EH (cell line): ENCODE measurements at places on chromosomes 1 and 21.
A peak's percentile ranks its signal among the peaks of the same experiment; 100 is the strongest.

- peak; percentile 40 for DNase-seq
These were observed 235.2 kb downstream of the KCNT2 start for GRCh38 chr1:196372896-196373536.

DNA sequence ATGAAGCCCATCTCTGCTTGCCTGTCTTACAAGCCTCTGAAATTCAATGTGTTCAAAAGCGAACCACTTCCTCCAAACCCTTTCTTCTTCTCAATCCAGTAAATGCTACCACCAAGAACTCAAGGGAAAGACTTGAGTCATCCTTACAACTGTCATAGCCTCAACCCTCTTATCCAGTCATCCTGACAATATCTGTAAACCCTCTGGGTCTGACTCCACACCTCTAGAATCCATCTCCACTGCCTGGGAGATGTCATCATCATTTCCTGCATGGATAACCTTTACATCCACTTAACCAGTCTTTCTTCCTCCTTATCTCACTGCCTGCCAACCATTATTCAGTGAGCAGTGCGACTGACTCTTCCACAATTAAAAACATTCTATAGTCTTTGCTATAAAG lies 441.1 kb downstream of the SETD4 start:
- peak; percentile 91 for DNase-seq

DNA sequence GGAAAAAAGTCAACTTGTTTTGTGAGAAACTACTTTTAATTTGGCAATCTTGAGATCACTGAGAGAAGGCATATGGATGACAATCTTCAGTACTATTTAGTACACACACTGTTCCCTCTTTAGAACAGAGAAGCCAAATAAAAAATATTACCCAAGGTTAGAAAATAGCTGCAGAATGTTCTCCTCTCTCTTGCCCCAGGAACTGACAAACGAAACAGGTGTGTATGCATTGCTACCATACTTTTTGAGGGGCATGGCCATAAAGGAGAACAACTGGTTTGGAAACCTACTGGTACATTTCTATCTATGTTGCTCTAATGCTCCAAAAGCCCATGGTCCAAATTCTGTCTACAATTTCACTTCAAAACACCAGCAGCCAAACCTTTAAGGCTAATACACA lies 5.7 kb downstream of the TOR1AIP2 start:
- DNase-seq, result no peak

GRCh38 chr1:27392096-27392777 lies at the start of gene GPR3:
Gene GPR3, plus strand, starts transcription at chr1:27392622. Its CDS starts 1,177 bp downstream, at chr1:27393799.
- peak; percentile 92 for DNase-seq

DNA sequence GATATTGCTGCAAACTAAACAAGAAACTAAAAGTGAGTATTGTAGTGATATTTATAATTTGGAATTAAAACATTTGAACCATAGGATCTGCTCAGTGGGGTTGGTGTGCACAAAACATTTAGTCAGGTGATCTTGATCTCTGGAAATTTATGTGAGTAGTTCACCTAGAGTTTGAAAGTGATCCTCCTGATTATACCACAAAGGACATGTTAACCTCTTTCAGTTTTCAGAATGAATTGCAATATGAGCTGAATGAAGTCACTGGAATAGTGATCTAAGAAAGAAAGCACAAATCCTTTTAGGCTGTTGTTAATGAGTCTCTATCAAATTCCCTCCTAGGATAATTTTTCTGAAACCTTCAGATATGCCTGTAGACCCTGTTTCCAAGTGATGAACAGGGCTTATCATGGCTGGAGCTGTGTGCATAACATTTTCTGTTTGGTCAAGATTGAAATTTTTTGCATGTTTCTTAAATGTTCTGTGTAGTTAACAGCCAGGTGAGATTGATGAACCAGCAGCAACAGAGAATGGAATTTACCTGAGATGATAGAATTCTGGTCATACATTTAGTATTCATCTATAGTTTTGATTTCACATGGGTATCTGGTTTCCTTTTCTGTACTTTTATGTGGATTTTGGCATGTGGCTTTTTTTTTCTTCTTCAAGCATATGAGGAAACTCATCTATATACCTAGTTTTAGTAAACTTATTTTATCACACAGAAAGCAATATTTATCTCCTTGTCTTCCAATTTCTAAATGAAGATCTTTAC lies 25.5 kb downstream of the CDC14A start:
- no peak for DNase-seq

DNA sequence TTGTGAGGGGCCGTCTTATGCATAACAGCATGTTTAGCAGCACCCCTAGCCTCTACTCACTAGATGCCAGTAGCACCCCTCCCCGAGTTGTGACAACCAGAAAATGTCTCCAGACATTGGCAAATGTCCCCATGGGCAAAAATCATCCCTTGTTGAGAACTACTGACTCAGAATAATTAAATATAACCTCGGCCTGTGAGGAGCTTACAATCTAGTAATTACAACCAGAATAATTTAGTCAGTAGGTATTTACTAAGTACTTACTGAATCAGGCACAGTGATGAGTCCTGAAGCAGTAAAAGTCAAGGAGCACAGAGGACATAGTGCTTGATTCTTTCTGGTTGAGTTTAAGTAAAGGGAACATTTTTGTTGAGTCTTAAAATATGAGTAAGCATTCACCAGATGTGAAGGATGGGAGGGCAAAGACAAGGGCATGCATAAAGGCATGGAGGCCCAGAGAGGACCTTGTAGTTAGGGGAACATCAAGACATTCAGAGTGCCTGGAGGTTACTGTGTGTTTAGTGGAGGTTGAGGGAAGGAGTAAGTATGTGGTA lies 44.1 kb upstream of the KCNQ4 start:
- DNase-seq, result peak; percentile 70

- DNase-seq, result no peak
These were observed 122.3 kb upstream of the BACE2 start for GRCh38 chr21:41045534-41046268.

DNA sequence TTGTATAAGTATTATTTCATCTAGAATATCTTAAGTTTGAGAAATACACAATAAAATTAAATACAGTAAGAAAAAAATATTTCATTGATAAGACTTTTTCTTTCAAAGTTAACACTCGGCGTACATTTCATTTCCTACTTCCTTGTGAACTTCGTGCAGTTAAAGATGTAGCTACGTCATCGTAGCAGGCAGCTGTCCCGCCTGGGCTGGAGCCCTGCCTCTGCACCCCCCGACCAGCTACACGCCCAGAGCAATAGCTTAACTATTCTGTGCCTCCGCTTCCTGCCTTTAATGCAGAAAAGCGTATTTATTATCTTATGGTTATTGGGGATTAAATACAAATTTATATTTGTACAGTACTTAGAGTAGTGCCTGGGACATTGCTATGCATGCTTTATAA lies 53.5 kb downstream of the CLSTN1 start:
- DNase-seq, result no peak

DNA sequence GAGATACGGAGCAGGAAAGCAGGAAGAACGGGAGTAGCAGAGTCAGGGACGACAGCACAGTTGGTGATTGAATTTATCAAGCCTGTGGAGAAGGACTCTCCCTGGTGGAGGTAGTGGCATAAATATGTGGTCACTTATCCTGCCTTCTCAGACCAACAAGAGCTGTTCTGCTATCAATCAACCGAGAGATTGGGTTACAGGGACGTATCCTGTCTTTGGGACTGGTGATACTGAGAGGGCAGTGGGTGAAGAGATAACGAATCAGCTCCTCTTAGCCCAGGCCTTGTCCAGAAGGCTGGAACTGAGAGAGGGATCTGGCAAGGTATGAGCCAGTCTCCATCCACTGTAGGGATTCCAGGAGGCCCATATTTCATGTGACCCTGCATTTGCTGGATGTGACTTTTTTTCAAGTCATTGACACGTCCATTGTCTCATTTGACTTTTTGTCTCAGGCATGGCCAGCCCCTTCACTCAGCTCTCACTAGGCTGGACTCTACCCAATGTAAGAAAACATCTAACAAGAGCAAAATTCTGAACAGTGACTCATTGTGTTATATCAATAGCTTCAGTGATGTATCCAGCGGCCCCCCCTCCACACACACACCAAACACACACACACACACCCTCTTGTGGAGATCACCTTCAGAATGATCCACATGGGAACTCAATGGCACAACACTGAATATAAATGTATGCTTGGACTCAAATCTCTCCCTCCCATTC lies 11.3 kb downstream of the C1orf116 start:
- peak; percentile 54 for DNase-seq

GRCh38 chr1:207217778-207218511 lies 103.5 kb upstream of the CD55 start:
- DNase-seq, result no peak

GRCh38 chr1:116226017-116226416 lies 114.8 kb downstream of the MAB21L3 start:
- DNase-seq, result no peak

DNA sequence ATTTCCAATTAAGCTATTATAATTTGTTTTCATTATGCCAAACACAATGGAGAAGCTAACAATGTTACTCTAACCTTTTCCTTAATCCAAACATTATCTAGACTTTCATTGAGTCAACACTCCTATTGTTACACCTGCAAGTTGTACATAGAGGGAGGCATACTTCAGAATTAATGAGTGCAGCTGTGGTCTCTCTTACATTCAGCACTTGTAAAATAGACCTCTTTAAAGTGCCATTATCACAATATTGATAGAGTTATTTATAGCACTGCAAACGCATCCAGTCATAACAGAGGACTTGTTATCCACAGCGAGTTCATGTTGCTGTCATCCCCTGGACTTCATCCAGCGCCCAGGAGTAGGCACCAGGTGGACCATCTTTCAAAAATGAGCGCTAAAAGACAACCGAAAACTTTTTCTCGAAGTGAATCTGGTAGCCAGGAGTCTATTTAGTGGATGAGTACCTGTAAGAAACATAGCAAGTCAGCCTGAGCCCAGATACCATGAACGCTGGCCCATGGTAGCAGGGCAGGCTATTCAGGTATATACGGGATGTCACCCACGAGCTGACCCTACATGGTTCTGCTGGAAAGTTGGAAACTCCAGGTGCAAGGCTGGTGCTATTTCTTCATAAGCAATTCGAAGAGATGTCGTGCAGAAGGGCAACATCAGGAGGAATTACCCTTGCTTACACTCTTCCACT lies 70.6 kb upstream of the NFIA start:
- no peak for DNase-seq

DNA sequence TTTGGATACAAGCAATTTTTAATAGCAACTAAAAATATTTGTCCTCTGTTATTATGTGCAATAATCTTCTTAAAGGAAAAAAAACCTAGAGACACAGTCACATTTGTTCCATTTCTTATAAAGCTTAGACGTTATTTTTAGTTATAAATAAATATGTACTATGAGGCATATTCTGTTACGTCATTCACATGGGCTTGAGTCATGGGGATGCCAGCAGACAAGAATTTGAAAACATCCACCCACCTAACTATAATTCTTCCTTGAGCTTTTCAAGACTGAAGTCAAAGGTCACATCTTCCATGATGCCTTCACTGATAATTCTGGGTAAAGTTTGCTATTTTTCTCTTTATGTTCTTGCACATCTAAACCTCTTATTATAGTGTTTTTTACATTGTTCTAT lies 268.8 kb downstream of the KCTD3 start:
- peak; percentile 69 for DNase-seq

GRCh38 chr1:247043406-247043805 lies 35.2 kb downstream of the ZNF670 start:
- DNase-seq, result no peak

GRCh38 chr1:78607334-78607927 lies 12.8 kb upstream of the IFI44L start:
- DNase-seq, result peak; percentile 45

GRCh38 chr1:26161415-26162219 lies 2.7 kb downstream of the FAM110D start:
- peak; percentile 59 for DNase-seq

GRCh38 chr1:18100491-18101063 lies 7.0 kb upstream of the IGSF21 start:
- peak; percentile 62 for DNase-seq

GRCh38 chr1:173453982-173454381 lies 23.2 kb upstream of the PRDX6 start:
- DNase-seq, result peak; percentile 77

DNA sequence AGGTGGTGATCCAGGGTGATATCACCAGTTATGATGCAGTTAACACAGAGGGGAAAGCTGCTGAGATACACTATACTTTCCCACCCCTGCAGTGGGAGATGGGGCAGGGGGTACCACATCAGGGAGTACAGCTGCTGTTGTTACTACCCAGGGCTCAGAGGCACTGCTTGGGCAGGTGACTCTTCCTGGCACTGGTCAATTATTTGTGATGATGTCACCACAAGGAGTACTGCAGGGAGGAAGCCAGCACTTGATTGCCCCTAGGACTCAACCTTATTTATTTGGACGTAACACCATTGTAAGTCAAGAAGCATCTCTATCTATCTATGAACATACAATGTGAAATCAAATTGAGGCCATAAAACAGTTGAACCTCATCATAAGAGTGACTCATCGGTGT lies 10.1 kb downstream of the IFNAR1 start:
- DNase-seq, result no peak

DNA sequence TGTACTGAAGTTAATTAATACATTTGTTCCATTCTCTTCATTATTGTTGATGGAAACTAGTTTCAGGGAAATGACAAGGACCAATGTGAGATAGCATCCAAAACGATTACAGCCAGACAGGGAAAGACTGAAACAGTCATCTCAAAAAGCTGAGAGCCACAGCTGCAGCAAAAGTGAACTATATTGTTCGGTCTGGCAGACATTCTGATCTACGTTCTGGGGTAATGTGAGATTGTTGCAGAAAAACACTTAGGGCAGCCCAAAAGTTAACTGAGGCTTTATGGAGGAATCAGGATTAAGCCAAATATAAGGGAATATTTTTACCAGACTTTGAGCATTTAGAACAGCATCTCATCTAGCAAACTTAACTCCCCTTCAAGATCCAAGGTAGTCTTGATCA lies 112.9 kb downstream of the LRRC40 start:
- no peak for DNase-seq

DNA sequence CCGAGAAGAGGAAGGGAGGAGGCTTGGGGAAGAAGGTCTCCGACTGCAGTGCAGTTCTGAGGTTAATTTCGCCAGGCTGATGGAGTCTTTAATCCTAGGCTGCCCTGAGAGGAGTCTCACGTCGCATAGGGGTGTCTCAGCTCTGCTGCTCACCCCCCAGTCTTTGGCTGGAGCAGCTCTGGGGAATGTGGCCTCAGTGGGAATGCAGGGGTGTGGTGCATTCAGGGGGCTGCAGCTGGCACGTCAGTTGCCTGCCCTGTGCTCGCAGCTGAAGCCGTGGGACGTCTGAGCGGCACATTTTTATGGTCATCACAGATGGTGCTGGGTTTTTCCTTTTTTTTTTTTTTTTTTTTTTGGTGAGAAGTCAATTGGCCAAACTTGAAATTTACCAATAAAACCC lies 38.2 kb downstream of the ACTN2 start:
- DNase-seq, result no peak

DNA sequence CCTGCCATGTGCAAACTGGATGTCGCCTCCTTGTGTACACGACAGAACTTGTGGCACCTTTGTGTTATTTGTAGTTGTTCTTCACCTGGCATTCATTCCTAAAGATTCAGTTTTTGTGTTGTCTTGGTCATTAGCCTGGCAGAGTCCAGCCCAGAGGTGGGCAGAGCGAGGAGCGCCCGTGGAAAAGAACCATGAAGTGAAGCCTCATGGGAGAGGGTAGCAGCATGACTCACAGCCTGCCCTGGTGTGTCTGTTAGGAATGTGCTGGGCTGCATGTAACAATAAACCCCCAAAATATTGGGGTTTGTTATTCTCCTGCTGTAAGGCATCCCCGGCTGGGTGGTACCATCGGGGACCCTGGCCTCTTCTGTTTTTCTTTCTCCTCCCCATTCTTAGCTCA lies 124.9 kb upstream of the TMEM51 start:
- peak; percentile 16 for DNase-seq
